NCI-H524 treated with DMSO at 0.1 percent for 48 hours (cell line): ENCODE measurements at places on chromosomes 7 and 10.

- no peak for DNase-seq
Measured at GRCh38 chr10:7618461-7618860, 48.3 kb downstream of the ITIH5 start.

DNA sequence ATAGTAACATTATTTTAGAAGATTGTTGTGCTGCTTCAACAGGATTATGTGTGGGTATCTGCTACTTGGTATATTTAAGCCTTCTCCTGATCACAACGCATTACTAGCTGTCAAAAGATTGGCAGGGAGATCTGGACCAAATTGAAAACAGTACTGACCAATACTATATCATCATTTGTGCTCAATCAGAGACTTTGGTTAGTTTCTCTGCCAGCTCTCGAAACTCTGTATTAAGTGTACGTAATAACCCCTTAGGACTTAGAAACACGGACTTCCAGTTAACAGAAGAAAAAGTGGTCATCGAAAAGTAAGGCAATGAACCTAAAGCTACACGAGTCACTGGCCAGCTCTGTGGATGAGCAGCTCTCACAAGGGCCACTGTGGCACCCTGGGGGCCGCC, 146.0 kb downstream of the EVX1 start:
- DNase-seq: no peak

GRCh38 chr7:34133983-34134782, 228.8 kb downstream of the BMPER start:
- no peak for DNase-seq

GRCh38 chr7:69283421-69283820, 314.9 kb upstream of the AUTS2 start:
- DNase-seq: no peak

- no peak for DNase-seq
Measured at GRCh38 chr7:131066635-131067034, 261.0 kb upstream of the MKLN1 start.

DNA sequence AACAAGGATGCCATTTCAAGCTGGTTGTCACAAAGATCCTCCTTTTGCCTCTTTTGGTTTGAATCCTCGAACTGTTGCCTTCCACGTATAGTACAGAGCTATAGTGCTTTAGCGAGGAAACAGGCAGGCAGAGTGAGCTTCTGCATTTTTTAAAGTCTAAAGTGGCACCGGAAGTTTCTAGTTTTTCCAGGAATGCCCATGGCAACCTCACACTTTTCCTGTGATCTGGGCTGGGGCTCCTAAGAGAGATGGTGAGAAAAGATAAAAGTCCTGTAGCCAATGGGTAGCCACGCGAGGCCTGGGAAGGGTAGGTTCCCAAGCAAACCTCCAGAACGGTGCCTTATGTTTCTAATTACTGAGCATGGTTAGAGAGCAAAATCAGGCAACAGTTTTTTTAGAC, 76.7 kb downstream of the CALD1 start:
- no peak for DNase-seq
